ENCODE measurements at places on chromosomes 6 and 20. TPM values are rescaled to one million over a fixed set of nuclear protein-coding genes. Genes with fewer than 3 reads are reported as not detected.

MYLIP gene
- 28.4 TPM for total RNA-seq

PXT1 gene
- not detected for total RNA-seq

PSORS1C1 gene
- total RNA-seq, result 1.1 TPM

HLA-DPA1 gene
- 155 TPM for total RNA-seq

PHF3 gene
- total RNA-seq, result 44.4 TPM

NKAIN4 gene
- not detected for total RNA-seq

OR2B6 gene
- not detected for total RNA-seq

CCM2L gene
- not detected for total RNA-seq

DACT2 gene
- not detected for total RNA-seq

WFDC6 gene
- total RNA-seq, result not detected

DLK2 gene
- 7.1 TPM for total RNA-seq

SLC22A16 gene
- 0.13 TPM for total RNA-seq

ZNF165 gene
- total RNA-seq, result 0.87 TPM

CYB5R4 gene
- total RNA-seq, result 9.4 TPM

CALHM6 gene
- 0.82 TPM for total RNA-seq

RALY gene
- total RNA-seq, result 132 TPM

PAX1 gene
- not detected for total RNA-seq

CEP85L gene
- total RNA-seq, result 11.1 TPM

LY6G6D gene
- not detected for total RNA-seq

SLC32A1 gene
- not detected for total RNA-seq

MOG gene
- 0.16 TPM for total RNA-seq

BPIFB4 gene
- total RNA-seq, result not detected

DUSP15 gene
- 3.1 TPM for total RNA-seq

TRMT6 gene
- 46.5 TPM for total RNA-seq

CD24 gene
- not detected for total RNA-seq

LSM14B gene
- total RNA-seq, result 40.3 TPM

METTL24 gene
- not detected for total RNA-seq

CTSZ gene
- 246 TPM for total RNA-seq

PI16 gene
- total RNA-seq, result not detected

DCDC2 gene
- not detected for total RNA-seq

KHDC1L gene
- total RNA-seq, result not detected
